Tibial nerve (tissue), 4 donors: ENCODE measurements at places on chromosomes 2 and 18.

- DNase-seq: peak; percentile 44
Observed at GRCh38 chr2:231612109-231612455, 19.4 kb downstream of the TEX44 start.

DNA sequence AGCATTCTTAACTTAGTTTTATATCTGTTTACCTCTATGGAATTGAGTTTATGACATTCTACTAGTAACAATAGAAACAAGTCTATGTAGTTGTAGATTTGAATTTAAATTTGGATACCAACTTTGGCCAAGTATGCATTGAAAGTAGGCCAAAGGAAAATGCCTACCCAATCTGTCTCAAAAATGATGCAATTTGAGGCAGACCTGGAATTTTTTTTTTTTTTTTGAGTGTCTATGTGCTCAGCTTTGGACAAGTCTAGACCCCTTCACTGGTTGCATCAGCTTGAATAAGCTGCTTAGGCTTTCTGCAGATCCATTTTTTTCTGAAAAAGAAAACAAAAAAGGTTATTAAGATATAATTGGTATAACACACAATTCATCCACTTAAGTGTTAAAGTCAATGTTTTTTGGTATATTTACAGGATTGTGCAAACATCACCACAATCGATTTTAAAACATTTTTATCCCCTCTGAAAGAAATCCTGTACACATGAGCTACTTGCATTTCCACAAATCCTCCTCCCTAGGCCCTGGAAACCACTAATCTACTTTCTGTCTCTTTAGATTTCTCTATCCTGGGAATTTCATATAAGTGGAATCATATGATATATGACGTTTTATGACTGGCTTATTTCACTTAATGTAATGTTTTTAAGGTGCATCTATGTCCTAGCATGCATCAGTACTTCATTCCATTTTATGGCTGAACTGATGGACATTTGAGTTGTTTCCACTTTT lies 185.1 kb upstream of the CCDC68 start:
- no peak for DNase-seq

DNA sequence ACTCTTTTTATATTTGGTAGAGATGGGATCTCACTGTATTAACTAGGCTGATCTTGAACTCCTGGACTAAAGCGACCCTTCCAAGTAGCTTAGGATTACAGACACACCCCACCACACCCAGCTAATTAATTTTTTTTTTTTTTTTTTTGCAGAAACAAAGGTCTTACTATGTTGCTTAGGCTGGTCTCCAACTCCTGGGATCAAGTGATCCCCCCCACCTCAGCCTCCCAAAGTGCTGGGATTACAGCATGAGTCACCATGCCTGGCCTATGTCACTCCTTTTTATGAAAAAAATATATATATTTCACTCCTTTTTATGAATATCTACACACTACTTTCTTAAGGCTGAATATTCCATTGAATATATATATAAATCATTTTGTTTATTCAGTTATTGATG lies 162.8 kb downstream of the MGAT5 start:
- DNase-seq: no peak

GRCh38 chr2:84458551-84459017 lies 496 bp downstream of the SUCLG1 start:
- DNase-seq: no peak

GRCh38 chr2:54074606-54075341 lies 40.6 kb upstream of the ACYP2 start:
- no peak for DNase-seq

DNA sequence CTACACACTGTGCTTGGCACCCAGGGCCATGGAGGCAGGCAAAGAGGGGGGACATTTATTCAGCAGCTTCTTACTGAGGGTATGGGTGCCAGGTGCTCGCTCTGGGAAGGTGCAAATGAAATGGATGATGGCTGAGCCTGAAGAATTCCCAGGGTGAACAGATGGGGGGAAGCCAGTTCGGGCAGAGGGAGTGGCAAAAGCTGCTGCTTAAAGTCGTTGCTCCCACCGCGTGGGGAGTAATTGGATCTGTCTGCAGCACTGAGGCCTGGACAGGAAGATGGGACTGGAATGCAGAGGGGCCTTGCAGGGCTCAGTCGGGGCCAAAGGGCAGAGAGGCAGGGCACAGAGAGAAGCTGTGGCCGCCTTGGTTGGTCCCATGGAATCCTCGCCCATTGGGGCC lies 51.2 kb downstream of the NEDD4L start:
- no peak for DNase-seq

DNA sequence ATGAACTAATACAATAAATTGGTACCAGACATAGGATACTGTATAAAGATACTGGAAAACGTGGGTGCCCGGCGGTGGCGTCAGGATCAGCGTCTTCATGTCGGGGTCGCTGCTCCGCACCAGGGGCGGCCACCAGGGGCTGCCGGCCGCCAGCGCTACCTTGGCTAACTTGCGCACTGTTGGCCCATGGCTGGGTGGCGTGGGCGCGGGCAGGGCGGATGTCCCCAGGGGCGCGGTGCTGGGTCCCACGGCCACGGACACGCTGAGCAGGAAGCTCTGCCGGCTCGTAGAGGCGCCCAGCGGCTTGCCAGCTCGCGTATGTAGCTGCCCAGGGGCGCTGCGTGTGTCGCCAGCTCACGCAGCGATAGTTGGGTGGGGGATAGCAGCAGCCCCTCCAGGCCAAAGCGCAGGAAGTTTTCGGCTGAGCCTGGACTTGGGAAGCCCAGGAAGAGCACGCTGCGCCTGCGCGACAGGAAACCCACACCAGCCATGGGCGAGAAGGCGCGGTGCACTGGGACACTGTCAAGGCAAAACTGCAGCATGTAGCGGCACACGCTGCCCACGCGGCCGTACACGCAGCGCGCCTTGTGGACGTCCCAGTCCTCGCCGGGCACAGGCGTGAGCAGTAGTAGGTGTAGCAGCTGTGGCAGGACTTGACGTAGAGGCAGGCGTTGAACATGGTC lies 299.9 kb downstream of the CCDC74A start:
- DNase-seq: no peak

GRCh38 chr2:46257476-46257875 lies 39.7 kb upstream of the EPAS1 start:
- DNase-seq: no peak

- DNase-seq: no peak
Observed at GRCh38 chr18:13809531-13810255, 14.3 kb upstream of the MC5R start.

GRCh38 chr2:1935476-1935875 lies 191.2 kb upstream of the PXDN start:
- no peak for DNase-seq

DNA sequence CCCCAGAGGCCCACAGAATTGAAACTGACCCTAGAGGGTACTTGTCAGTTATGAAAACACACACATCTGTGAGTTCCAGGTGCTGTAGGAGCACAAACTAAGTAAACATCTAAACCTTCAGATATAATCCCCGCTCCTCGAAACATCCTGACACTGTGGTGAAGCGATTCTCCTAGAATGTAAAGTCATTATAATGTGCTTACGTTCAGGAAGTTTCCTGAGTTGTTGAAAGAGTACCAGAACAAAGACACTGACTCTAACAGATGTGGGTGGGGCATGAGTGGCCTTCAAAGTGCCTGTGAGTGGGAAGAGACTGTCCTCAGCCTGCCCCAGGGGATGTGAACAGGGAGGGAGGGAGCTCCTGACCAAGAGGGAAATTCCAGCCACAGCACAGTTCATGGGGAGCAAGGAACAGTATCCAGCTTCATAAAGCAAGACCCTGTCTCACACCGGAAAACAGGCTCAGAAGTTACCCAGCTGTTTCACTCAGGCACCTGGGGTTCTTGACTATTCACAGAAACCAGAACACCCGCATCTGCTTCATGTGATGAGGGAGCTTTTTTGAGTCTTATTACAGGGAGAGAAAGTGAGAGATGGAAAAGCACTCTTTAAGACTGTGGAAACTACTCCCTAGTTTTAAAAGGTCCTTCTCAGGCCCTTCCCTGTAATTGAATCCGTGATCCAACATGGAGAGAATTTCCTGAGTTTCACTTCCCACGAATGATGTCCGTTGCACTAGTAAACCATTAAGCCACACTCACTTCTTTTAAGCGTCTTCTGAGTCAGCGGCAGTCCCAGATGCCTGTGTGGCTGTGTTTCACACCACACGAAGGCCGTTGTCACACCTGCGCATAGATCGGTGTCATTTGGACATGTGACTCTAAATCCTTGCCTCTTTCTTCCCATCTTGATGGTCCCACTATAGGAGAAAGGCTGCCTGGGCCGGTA lies 88.6 kb upstream of the EML6 start:
- DNase-seq: no peak

DNA sequence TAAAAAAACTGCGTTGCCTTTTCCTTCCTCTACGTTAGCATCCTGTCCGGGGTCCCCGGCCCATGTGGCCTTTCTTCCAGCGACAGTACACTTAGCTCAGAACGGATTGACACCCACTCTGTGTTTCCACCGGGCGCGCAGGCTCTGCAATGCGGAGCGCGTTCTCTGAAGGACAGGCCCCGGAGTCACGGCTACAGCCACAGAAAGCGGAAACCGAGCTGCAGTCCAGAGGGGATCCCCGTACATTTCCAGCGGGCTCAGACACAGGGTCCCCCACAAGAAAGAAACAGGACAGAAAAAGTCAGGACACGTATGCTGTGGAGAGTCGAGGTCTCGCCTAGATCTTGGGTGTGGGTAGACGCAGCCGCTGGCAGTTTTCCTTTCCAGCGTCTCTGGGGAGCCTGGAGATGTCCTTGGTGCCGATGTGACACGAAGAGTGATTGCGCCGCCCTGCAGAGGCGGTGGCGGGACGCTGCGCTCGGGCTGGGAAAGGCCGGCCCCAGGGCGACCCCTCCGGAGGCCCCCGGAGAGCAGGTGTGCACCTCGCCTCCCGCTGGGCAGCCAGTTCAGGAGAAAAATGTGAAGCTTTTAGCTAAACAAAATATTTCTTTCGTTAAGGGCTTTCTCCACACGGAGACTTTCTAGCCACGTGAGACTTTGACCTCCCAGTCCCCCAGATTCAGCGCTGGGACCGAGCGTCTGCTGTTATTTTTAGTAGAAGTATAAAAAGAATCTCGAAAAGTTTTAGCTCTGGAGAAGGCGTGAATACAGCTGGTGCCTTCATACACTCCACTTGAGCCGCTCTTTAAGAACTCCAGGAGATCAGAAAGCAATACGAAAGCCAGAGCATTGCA lies 1.3 kb upstream of the ACKR3 start:
- no peak for DNase-seq

- no peak for DNase-seq
Observed at GRCh38 chr2:216756435-216756834, 61.1 kb upstream of the IGFBP5 start.

GRCh38 chr2:196242131-196242620 lies 70.8 kb upstream of the STK17B start:
- DNase-seq: no peak

- no peak for DNase-seq
Observed at GRCh38 chr2:46073540-46074046, 223.6 kb upstream of the EPAS1 start.

GRCh38 chr2:8662239-8662879 lies 19.5 kb upstream of the ID2 start:
- no peak for DNase-seq
